ENCODE measurements at places on chromosomes 3 and 15.
A peak's percentile ranks its signal among the peaks of the same experiment; 100 is the strongest.

GRCh38 chr15:62750471-62750870 is 292.1 kb upstream of the TPM1 start:
- no peak for DNase-seq

DNA sequence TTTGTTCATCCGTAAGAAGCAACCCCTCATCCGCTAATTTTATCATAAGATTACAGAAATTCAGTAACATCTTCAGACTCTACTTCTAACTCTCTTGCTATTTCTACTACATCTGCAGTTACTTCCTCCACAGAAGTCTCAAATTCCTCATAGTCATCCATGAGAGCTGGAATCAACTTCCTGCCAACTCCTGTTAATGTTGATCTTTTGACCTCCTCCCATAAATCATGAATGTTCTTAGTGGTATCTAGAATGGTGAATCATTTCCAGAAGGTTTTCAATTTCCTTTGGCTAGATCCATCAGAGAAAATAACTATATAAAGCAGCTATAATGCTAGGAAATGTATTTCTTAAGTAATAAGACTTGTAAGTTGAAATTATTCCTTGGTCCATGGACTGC is 115.1 kb downstream of the TAFA4 start:
- DNase-seq, result peak; percentile 54

- no peak for DNase-seq
These were observed 47.2 kb upstream of the PLCL2 start for GRCh38 chr3:16837602-16838001.

GRCh38 chr3:68057637-68058320 is 403.4 kb upstream of the SUCLG2 start:
- DNase-seq, result no peak

GRCh38 chr3:130014526-130014925 is 40.0 kb downstream of the TRH start:
- DNase-seq, result peak; percentile 45

DNA sequence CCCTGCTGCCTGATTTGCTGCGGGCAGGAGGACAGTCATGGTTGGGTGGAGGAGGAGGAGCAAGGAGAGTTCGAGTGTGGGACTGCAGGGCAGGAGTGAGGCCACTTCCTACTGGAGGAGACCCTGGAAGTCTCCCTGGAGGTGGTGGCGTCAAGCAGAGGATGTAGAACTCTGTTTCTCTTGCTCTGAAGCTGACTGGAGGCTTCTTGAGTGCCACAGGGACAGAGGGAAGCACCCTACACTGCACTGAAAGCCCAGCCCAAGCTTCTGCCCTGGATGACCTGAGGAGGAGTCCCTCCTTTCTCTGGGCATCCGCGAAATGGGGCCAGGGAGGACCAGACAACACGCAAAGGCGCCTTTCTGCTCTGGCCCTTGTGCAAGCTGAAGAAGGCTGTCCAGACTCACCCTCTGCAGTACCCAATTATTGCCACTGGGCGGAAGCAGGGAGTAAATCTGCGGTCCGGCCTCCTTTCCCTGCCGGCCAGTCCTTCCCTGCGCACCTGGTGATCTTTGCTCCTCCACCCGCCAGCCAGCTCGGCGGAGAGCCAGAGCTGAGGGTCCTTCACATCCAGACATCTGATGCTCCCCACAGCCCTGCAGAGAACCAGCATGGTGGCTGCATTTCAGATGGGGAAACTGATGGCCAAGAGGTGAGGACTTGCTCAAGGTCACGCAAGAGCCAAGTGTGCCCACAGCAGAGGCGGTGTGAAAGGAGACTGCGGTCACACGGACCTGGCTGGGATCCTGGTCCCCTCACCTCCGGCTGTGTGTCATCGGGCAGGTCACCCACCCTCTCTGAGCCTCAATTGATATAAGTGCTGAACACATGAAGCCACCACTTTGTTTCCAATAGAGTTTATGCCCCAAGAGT is 207.1 kb downstream of the TBC1D2B start:
- DNase-seq, result peak; percentile 62

DNA sequence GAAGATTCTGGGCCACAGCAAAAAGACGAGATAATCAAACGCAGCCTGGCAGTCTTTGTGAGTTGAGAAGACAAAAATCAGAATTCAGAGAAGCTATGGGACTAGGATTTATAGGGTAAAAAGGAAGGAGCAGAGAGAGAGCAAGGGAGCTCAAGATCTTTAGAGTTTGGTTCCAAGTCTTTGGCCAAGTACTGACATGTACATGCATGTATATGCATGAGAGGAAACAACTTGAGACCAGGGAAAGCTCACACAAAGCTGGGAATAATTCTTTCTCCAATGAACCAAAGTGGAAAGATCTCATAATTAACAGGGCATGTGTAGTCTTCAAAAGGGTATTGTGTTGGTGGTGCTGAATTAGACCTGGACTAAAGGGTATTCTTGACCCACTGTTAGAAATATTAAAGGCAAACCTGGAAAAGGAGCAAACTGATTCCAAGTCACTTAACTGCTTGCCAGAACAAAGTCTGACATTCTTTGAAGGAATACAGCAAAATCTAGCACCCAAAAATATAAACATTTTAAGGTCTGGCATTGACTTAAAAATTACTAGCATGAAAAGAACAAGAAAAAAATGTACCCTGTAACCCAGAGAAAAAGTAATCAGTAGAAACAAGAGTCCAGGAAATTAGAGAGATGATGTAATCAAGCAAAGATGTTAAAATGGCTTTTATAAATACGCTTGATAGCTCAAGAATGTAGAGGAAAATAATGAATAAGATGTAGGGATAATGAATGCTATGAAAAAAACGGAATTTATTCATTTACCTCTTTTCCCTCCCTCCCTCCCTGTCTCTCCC is 226.0 kb upstream of the CGNL1 start:
- DNase-seq, result peak; percentile 55

- DNase-seq, result no peak
These were observed 605.7 kb upstream of the CFAP20DC start for GRCh38 chr3:59655418-59656015.

- no peak for DNase-seq
These were observed 3.9 kb downstream of the SLC6A6 start for GRCh38 chr3:14406336-14406735.

- no peak for DNase-seq
These were observed 542 bp upstream of the UBAP1L start for GRCh38 chr15:65115542-65115941.

DNA sequence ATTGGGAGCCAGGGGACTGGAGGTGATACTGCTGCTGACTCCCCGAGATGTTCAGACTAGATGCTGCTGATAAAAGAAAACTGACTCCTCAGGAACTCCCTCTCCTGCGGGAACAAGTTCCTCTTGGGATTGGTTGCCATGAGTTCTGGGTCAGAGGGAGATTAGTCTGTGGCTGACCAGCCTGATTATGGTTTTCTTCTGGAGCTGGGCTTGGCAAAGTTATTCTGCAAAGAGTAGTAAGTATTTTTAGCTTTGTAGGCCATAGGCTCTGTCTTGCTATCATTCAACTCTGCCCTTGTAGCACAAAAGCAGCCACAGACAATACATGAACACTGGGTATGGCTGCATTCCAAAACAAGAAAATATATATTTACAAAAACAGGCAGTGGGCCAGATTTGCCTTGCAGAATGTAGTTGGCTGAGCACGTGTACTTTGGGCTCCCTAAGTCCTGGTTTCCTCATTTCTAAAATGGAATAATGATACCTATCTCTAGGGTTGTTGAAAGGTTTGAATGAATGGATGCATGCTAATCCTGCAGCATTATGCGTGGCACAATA is 796.8 kb downstream of the AGBL1 start:
- DNase-seq, result no peak

DNA sequence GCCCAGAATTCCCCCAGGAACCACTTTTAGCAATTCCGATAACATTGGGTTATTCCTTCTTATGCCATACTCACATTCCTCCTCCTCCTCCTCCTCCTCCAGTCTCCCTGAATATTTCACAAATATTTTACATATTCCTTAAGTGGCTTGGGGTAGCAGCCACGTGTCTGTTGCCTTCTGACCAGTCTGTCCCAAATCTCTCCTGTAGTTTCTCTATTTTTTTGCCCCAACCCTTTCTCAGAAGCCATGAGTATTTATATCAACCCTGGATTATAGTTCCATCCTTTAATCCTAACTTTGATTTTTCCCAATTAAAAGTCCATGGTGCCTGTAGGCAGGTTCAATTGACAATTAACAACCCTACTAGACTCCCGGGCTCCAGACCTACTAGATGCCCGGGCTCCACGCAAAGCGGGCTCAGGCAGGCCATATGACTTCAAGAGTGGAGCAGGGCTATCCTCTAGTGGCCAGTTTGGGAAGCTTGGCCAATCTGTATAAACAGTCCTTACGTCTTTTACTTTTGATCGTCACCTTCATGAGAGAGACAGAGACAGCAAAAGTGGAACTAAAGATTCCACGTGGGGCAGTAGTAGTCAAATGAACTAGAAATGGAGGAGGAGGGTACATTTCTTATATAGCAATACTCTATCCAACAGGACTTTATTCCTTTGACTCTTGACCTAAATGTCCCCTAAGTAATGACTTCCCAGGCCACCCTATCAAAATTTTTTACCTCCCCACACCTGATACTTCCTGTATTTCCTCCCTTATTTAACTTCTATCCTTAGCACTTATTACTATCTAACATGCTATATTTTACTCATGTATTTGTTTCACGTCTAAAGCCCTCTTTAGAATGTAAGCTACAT is 69.7 kb downstream of the USF3 start:
- peak; percentile 68 for DNase-seq
